ENCODE measurements at places on chromosomes 7 and 10. TPM values are rescaled to one million over a fixed set of nuclear protein-coding genes. Genes with fewer than 3 reads are reported as not detected.
A peak's percentile ranks its signal among the peaks of the same experiment; 100 is the strongest.

Gene VCL
- 77.4 TPM for total RNA-seq

DNA sequence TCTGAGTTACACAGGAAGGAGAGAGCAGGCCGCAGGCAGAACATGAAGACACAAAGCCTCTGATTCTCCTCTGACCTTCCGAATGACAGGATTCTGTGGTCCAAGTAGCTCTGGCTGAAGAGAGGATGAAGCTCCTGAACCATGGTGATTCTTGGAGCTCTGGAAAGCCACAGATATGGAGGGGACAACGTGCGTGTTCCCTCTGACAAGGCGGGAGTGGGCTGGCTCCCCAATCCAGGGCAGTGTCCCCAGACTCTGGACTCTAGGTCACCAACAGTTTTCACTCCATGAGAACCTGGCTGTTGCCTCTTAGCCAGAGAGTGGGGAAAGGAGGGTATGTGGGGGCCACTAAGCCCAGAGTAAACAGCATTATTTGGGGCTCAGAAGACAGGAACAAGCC lies 7.4 kb upstream of the TRPV6 start:
- H3K27me3 ChIP-seq = no peaks in the 10 kb centered on the region
- no peak for DNase-seq
- H3K36me3 ChIP-seq = no peaks in the 10 kb centered on the region
- no peaks in the 10 kb centered on the region for H3K4me1 ChIP-seq

GRCh38 chr10:125699562-125700143 lies 16.7 kb upstream of the TEX36 start:
- H3K4me1 ChIP-seq = no peaks in the 10 kb centered on the region
- H3K4me3 ChIP-seq = no peak overlapping the region
- no peak overlapping the region for H3K27ac ChIP-seq
- no peaks in the 10 kb centered on the region for H3K27me3 ChIP-seq

DNA sequence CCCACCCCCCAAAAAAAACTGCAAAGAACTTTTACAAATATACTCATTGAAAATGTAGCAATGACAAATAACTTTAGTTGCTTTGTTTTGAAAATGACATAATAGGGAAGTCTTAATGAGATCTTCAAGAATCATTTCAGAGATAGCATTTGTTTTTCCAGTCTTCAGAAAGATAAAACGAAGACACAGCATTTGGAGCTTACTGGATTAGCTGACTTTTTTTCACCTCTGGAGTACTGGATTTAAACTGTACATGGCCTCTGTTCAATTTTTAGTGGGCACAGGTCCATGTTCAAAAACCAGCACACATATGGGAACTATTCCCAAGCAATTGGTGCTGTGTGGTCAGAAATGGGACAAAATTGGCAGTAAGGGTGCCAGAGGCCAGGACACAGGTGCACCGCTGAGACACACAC lies 3.9 kb downstream of the RAB11FIP2 start:
- no peaks in the 10 kb centered on the region for H3K36me3 ChIP-seq
- H3K4me1 ChIP-seq = no peaks in the 10 kb centered on the region
- no peaks in the 10 kb centered on the region for H3K27me3 ChIP-seq
- no peak for DNase-seq
- peak overlapping the region; percentile 99 for H3K27ac ChIP-seq

Gene CDH23
- total RNA-seq = 7.1 TPM

Data from uterus (tissue), 4 donors.